HS-5 (cell line): ENCODE measurements at places on chromosomes 6 and 20.

DNA sequence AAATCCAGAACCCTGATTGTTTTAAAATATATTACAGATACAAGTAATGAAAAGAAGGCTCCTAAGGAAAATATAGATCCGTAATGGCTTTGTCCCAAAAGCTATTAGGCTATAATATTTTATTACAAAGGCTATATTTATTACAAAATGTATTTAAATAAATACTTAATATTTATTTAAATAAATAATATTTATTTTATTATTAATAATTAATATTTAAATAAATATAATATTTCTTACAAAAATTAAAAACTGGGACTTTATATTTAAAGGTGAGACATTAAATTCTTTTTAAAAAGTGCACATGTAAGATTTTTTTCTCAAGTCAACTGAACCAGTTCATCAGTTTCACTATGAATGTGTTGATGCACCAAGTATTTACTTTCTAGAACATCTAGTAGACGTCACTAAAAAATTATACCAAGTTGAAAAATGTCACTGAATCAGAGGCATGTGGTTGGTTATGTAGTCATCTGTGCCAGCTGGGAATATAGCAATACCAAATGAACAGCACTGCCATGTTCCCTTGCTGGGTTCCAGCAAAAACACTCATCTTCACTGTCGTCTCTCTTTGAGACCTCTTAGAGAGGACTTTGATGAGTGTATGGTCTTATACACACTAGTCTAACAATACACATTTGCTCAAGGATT is 278.9 kb downstream of the ESR1 start:
- no peak for DNase-seq

DNA sequence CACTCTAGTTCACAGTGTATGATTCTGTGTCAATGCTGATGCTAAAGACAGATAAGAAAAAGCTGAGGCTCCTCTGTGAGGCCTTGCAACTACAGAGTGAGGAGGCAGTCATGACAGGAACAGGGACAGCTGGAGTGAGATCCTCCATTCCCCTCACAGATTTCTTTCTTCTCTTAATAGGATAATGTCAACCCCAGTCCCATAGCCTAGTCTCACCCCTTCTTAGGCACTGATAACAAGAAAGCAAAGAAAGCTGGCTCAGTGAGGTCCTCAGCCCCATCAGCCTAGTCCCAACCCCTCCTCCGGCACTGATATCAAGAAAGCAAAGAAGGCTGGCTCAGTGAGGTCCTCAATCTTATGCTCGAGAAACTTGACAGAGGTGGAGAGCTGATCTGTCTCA is 2.1 kb upstream of the PTCHD4 start:
- DNase-seq: no peak

DNA sequence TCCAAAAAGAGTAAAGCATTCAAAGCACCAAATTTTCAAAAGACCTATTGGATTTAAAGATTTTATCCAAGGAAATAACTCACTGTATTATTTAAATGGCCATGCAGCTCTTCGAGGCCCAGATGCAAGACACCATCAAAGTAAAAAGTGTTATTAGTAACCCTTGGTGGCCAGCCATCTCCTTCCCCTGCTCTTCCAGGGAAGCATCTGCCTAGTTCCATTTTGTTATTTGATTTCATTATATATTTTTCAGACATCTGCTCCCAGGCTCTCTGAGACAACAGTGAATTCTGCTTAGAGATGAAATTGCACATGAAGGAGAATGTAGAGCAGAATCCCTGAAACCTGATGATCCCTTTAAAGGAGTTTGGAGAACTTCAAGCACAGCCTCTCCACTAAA is 252.3 kb upstream of the TBX18 start:
- DNase-seq: no peak

GRCh38 chr6:116016846-116017545 is 43.7 kb downstream of the FRK start:
- DNase-seq: no peak

DNA sequence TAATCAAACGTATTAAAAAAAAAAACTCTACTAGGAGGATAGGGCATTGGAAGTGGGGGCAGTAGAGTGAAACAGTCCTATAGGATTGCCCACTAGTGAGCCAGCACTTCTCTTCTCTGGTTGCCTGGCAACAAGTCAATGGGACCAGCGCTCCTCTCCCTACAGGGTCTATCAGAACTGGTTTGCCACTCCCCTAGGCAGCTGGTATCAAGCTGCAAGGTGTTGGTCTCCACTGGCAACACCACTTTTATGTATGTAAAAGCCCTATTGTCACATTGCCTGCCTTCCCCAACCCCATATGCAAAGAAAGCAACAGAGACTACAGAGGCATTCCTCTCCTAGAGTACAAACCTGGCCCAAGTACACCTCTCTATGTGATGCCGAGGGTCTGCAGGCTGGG is 166.9 kb upstream of the MCHR2 start:
- no peak for DNase-seq
